Bone marrow (tissue), 2 donors: ENCODE measurements at places on chromosomes 7 and 10.

DNA sequence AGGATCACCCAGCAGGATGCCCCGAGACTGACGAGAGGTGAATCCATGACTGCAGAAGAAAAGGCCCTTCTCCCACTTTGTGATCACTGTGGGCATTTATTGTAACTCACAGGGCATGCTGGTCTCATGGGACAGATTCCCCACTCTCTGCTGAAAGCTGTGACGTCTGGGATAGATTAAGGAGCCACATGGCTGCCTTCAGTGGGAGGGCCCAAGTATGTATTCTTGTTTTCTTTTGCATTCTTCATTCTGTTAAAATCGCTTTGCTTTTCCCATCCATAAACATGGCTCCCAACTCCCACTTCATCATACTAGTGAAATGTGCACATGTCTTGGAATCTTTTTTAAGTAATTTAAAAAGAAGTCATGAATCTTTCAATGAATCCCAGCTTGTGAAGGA lies 67.2 kb downstream of the FAM107B start:
- no peak for DNase-seq

- DNase-seq: no peak
Measured at GRCh38 chr7:46421441-46422230, 500.6 kb upstream of the IGFBP3 start.

DNA sequence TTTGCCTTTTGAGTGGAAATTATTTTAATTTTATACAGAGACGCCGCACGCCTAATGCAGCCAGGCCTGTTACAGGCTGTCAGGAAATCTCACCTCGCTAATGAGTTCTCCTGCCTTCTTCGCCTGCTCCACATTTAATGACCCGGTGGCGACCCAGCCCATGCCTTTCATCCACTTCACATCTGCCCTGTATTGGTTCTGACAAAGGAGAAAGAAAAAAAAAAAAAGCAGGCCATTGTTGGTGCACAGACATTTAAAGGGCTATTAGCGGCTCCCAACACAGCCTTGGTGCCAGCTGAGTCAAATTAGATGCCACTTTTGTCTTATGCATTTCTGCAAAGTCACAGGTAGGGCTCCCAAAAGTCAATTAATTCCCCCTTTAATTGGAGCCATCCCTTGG lies 43.3 kb downstream of the NRAP start:
- no peak for DNase-seq

- no peak for DNase-seq
Measured at GRCh38 chr7:158585721-158586498, 1.7 kb downstream of the PTPRN2 start.

GRCh38 chr7:115208710-115209560 lies 287.0 kb downstream of the MDFIC start:
- DNase-seq: no peak

DNA sequence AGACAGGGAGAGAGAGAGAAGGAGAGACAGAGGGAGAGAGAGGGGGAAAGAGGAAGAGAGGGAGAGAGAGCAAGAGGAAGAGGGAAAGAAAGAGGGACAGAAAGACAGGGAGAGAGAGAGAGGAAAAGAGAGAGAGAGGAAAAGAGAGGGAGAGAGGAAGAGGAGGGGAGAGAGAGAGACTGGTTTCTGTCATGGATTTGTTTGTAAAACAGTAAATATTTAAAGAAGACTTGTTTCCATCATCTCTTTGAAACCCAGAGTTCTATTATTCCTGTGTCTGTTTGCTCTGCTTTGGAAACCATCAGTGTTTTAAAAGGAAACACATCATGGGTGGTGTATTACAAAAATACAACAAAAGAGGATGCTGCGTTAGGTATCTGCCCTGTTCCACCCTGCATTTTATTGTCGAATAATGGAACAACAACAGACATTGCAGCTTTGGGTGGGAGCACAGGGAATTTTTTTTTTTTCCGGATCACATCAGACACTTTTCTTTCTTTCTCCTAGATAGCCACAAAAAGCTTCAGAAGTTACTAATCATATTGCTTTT lies 150.7 kb upstream of the RSU1 start:
- no peak for DNase-seq

DNA sequence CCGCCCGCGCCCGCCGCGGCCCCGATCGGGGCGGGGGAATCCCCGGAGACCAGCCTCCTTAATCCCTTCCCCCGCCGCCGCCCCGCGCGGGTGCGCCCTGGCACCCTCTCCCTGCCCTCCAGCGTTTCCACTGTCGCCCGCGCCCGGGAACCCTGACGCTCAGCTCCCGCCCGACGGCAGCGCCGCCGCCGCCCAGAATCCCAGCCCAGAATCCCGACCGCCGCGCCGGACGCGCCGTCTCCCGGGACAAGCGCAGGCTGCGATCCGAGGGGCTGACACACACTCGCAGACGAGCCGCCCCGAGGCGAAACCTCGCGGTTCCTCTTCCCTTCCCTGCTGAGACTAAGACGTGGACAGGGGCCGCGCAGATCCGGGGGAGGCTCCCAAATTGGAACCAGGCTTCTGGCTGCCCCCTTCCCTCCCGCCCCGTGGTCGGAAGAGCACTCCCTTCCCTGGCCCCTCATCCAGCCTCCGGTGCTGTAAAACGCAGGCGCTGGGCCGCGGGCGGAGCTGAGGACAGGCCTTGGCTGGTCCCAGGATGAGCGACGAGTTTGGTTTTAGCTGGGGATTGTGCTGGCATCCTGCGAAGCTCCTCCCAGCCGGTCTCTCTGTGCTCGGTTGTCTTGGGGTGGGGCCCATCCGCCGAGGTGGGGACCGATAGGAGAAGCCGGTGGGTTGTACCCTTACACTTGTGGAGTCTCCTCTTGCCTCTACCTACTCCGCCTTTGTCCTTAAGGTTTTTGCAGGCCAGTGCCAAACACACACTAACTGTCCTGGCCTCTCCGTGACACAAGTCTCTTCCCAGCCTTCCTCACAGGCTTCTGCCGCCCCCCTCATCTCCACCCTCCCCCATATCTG lies 1.1 kb downstream of the MARVELD1 start:
- DNase-seq: peak; percentile 68

DNA sequence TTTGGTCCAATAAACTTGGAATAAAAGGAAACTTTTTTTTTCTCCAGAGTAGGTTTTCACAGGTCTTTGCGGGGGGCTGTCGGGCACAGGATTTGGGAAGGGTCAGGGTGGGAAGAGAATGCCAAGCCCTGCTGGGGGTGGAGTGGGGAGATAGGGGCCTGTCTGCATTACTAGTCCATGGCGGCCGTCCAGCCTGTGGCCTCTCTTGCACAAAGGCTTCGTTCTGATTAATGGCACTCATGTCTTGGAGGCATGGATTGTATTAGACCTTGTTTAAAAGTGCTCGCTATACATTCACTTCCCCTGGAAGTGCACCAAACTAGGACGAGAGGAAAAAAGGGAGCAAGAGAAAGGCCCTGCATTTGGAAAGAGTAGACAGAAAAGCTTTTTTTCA lies 37.2 kb downstream of the LRMDA start:
- DNase-seq: no peak

DNA sequence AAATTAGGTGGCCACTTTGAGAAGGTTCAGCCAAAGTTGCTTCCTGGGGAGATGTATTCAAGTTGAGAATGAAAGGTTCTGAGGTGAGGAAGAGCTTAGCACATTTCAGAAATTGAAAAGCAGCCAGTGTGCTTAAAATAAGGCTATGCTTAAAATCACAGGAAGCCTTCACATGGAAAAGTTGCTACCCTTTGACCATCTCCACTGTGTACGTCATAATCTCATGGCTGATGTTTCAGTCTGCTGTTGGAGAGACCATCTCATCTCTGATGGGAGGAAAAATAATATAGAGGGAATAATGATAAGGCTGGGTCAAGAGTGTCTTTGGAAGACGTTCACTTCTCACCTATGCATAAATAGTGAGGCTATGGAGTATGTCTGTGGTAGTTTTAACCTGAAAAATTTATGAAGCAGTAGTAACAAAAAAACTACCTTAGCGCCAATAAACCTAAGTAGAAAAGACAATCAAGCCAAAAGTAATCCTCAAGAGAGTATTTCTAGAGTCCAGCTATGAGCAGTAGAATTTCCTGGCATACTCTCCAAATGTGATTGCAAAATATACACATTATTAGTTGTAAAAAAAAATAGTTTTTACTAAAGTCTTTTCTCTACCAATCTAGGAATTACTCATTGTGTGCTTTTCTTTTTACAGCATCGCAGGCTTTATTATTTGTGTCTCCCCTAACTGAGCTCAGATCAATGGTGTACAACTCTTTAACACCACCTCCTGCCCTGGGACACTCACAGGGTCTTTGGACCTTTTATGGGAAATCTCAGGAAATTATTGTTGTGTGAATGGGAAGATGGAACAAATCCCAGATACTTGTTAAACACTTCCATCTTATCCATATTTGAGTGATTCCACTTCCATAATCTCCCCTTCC lies 435.2 kb upstream of the LRGUK start:
- no peak for DNase-seq

- peak; percentile 21 for DNase-seq
Measured at GRCh38 chr7:50660040-50660829, 95.0 kb upstream of the DDC start.

- no peak for DNase-seq
Measured at GRCh38 chr10:86387178-86387794, 20.7 kb upstream of the GRID1 start.

DNA sequence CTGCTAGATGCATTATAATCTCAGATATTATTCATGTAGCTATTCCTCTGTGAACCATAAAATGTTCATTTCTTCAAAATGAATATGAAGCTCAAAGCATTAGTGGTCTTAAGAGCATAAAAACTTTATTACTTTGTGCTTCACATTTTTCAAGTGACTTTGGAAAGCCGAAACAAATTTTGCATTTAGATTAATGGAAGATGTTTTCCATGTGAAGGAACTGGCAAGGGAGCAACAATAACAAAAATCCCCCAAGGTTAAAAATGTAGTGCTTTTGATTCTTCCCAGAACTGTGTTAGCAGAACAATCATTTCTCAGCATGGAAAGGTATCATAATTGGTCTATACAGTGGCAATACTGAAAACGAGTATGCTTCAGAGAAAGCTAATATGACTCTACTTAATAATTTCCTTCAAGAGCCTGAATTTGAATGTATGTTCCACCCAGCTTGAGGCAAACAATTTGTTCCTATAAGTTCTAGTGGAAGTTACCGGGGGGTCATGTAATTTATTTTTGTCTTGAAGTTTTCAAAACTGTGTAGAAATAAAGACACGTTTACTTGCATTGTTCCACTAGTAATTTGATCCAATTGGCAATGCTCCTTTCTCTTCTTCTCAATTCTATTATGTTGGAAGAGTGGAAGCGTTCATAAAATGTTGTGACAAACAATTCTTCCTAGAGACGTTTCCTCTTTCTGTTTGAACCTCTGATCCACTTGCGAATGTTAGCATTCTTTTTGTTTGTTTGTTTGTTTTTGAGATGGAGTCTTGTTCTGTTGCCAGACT lies 665.4 kb downstream of the AUTS2 start:
- no peak for DNase-seq

DNA sequence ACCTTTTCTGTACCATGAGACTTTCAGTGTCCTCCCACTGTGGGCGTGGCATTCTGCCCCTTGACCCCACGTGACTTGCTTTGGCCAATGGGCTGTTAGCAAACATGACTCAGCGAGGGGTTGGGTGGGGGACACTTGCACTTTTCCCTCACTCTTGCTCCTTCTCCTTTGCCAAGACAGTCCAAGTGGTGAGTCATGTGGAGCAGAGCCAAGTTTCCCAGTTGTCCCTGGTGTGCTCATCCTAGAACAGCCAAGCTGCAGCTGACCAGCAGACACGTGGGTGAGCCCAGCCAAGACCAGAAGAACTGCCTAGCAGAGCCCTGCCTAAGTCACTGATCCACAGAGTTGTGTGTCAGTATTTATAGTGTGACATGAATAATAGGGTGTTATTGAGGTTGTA lies 82.8 kb upstream of the CPXM2 start:
- DNase-seq: no peak

DNA sequence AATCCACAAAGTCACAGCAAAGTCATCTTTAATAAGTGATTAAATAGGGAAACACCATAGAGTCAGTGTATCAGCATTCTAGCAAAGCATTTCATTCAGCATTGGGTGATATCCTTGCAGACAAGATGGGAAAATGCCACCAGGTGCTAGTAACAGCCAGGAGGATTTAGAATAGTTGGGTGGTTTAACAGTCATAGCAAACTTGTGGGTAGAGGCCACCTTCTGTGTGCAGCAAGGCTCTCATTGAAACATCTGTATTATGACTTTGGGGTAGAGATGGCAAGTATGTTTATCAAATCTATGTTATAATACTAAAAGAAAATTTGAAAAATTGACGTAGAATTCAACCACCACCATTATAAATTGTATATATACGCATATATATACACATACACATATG lies 26.4 kb upstream of the ADO start:
- DNase-seq: no peak
